ENCODE measurements at places on chromosomes 16 and 17. TPM values are rescaled to one million over a fixed set of nuclear protein-coding genes. Genes with fewer than 3 reads are reported as not detected.
A peak's percentile ranks its signal among the peaks of the same experiment; 100 is the strongest.

DNA sequence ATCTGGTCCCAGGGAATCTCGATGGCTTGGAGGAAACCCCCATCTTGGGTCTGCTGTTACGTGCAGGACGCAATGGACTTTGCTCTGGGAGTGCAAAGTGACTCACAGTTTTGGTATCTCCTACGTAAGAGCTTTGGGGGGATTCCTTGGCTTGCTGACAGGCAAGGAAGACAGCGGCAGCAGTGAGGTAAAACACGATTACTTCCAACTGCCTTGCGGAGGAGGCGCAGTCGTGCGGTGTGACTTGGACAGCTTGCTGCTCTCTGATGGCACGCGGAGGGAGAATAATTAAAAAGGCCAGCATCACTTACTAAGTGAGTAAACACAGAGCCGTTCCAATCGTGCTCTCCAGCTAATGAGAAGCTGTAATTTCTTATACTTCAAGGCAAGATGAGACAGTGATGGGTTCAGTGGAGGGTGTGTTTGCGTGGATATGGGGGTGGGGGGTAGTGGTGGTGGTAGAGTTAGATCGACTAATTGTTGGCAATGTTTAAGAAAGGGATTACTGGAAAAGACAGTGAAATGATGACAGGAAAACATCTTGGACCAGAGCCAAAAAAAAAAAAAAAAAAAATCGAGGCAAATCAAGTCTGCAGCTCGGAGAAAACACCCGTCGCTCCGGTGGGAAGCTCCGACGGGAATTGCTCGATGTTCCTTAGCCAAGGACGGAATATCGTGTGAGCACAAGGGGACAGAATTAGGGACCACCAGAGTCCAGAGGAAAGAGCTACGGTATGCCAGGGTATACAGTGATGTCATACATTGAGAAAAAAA is 184.8 kb upstream of the ZFHX3 start:
- H3K27me3 ChIP-seq, result no peaks in the 10 kb centered on the region
- no peaks in the 10 kb centered on the region for H3K36me3 ChIP-seq
- H3K4me1 ChIP-seq, result no peaks in the 10 kb centered on the region

GRCh38 chr16:52680993-52681392 is 134.1 kb upstream of the TOX3 start:
- no peaks in the 10 kb centered on the region for H3K4me1 ChIP-seq
- no peak overlapping the region for H3K4me3 ChIP-seq
- H3K36me3 ChIP-seq, result no peaks in the 10 kb centered on the region
- H3K27ac ChIP-seq, result no peak overlapping the region

GRCh38 chr16:66206363-66206762 is 160.1 kb upstream of the CDH5 start:
- no peak overlapping the region for H3K27ac ChIP-seq
- DNase-seq, result no peak
- no peaks in the 10 kb centered on the region for H3K27me3 ChIP-seq

DNA sequence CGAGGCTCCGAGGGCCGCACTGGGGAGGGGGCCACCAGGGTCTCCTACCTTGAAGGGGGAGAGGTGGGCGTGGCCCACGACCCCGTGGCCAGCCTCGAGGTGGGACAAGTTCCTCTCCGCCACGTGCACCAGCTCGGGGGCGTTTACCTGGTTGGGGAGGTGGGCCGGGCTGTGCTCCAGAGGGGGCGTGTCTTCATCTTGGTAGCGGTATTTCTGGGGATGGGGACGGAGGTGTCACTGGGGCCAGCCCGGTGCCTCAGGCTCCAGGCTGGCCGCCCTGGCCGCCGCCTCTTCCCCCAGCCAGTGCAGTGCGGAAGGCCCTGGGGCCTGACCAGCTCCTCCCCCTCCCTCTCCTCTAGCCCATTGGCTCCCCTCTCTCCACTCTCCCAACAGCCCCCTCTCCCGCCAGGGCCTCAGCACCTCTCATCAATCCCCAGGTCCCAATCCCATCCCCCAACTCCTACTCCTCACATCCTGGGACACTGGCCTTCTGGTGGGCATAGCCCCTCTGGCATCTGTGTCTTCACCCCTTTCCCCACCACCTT is 11.5 kb downstream of the DLG4 start:
- no peaks in the 10 kb centered on the region for H3K27me3 ChIP-seq
- no peak overlapping the region for H3K27ac ChIP-seq
- peaks cover 3% of the 10 kb centered on the region for H3K4me1 ChIP-seq
- DNase-seq, result no peak
- H3K4me3 ChIP-seq, result no peak overlapping the region

- no peak overlapping the region for H3K4me3 ChIP-seq
- H3K36me3 ChIP-seq, result no peaks in the 10 kb centered on the region
- no peaks in the 10 kb centered on the region for H3K27me3 ChIP-seq
- DNase-seq, result no peak
Observed at GRCh38 chr16:89510526-89510925, 2.3 kb downstream of the SPG7 start.

GRCh38 chr16:424033-424622 is 1.3 kb upstream of the RAB11FIP3 start:
- DNase-seq, result no peak
- peak overlapping the region; percentile 90 for H3K27ac ChIP-seq
- H3K27me3 ChIP-seq, result no peaks in the 10 kb centered on the region
- peak overlapping the region; percentile 72 for H3K4me3 ChIP-seq

DNA sequence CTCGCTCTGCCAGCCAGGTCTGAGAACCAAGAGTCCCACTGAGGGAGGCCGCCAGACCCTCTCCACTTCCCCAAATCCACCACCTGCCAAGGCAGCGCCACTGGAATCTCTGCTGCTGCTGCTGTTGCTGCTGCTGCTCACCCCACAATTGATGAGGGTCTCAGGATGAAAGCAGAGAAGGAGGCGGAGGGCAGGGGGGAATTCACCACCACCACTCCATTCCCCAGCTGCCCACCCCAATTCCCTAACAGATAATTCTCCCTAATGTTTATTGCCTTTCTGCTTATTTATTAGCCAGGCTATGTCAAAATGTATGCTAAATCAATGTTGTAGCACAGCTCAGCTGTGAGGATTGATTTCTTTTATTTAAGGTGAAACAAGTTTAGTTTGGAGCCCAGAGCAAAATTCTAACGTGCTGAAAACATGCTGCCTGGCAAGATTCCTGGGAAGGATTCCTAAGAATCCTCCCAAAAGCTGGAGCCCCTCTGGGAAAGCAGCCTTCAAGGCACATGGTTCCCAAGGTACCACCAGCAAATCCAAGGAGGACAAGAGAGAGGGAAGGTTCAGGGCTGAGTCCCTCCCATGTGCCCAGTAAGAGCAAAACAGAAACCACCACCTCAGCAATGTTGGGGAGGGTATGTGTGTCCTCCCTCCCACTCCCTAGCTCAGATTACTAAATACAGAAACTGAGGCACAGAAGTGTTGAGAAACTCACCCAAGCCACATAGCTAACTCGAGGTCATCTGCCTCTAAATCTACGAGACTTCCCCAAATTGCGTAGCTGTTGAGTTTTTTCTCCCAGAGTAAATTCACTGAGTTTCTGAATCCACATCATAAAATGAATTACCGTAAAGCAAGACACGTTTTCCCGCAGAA is 12.2 kb upstream of the CDH5 start:
- no peak overlapping the region for H3K27ac ChIP-seq
- no peaks in the 10 kb centered on the region for H3K27me3 ChIP-seq
- no peak for DNase-seq
- H3K4me1 ChIP-seq, result no peaks in the 10 kb centered on the region
- no peaks in the 10 kb centered on the region for H3K36me3 ChIP-seq
- H3K4me3 ChIP-seq, result no peak overlapping the region

DNA sequence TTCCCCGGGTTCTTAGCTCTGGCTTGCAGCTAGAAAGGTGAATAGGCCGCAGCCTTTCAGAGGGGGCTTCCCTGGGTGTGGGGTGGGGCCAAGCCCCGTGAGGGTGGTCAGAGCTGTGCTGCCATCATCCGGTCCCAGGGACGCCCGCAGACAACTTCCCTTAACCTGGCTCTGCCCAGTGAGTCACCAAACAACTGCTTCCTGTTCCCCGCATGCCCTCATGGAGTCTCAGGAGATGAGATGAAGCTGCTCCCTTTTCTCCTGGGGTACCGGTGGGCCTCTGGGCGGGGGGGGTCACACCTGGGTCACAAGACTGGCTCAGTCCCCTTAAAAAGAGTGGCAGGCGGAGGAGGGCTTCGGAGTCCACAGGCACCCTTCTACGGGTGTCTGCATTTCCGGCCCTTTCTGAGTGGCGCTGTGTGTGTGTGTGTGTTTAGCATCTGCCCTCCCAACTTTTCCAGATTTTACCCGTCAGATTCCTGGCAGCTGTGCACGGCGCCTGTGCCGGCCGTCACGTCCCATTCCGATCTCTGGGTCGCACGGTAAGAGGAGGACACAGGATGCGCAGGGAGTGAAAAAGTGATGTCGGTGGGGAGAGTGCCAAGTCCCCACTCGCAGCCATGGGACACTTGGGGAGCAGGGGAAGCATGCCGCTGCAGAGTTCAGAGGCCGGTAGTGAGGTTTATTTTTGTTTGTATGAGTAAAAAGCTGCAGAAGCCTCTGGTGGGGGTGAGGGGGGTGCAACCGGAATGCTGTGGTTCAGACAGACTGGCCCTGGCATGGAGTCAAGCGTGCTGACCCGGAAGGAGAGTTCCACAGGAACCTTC is 16.8 kb downstream of the HIC1 start:
- H3K4me1 ChIP-seq, result peaks cover 47% of the 10 kb centered on the region
- H3K36me3 ChIP-seq, result no peaks in the 10 kb centered on the region
- no peaks in the 10 kb centered on the region for H3K27me3 ChIP-seq
- DNase-seq, result peak; percentile 53
- peak overlapping the region; percentile 94 for H3K27ac ChIP-seq
- no peak overlapping the region for H3K4me3 ChIP-seq

DNA sequence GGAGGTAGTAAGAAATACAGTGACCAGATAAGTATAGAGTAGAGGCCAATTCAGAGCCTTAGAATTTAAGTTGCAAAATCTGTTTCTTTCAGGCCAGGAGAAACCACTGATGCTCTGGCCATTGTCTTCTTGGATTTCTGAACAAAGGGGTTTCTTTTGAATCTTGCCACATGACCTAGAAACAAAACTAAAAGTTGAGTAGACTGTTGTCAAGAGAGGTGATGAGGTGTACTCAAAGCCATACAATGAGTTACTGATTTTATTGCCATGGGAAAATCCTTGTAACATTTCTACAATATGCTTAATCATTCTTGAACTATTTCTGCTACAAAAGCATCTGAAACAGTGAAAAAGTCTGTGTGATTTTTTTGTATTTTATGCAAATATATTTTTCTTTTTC is 881.3 kb downstream of the CDH11 start:
- H3K36me3 ChIP-seq, result no peaks in the 10 kb centered on the region
- no peak overlapping the region for H3K4me3 ChIP-seq
- no peaks in the 10 kb centered on the region for H3K4me1 ChIP-seq
- H3K27ac ChIP-seq, result no peak overlapping the region

- H3K4me3 ChIP-seq, result no peak overlapping the region
- DNase-seq, result no peak
- no peaks in the 10 kb centered on the region for H3K27me3 ChIP-seq
Observed at GRCh38 chr16:15457958-15458357, 23.6 kb downstream of the BMERB1 start.

DNA sequence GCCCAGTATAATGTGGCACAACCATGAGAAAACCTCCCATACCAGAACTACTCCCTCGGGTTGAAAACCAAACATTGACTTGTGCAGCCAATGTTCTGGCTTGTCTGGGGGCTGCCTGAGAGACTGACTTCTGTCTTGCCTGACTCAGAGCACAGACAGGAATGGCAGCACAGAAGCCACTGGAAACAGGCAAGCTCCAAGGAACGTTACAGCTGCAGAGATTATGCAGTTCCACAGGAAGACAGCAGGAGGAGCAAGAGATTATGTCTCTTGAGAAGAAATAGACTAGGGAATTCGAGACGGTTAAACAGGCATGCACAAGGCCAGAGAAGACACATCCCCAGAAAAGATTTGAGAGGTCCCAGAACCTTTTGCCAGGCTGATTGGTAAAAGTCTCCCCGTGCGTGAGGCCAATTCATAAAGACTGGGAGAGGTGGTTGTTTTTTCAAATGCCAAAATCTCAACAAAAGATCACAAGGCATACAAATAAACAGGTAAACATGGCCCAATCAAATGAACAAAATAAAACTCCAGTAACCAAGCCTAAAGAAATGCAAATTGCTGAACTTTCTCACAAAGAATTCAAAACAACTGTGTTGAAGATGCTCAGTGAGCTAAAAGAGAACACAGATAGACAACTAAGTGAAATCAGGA is 90.6 kb upstream of the CDH5 start:
- no peaks in the 10 kb centered on the region for H3K4me1 ChIP-seq
- peak; percentile 15 for DNase-seq
- H3K4me3 ChIP-seq, result no peak overlapping the region

DNA sequence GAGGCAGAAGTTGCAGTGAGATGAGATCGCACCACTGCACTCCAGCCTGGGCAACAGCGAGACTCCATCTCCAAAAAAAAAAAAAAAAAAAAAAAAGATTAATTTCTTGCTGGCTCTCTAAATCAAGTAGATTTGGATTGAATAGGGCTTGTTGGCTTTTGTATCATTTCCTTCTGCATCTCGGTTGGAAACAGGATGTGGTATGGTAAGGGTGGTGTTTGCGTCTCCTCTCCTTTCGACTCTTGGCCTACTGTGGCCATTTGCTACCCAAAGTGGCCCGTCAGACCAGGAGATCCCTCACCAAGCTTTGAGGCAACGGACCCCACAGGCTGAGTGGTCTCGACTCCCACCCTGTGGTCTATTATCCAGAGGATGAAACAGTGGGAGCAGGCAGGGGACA is 168.0 kb upstream of the IRX3 start:
- H3K36me3 ChIP-seq, result no peaks in the 10 kb centered on the region
- H3K27me3 ChIP-seq, result no peaks in the 10 kb centered on the region
- H3K27ac ChIP-seq, result no peak overlapping the region
- no peaks in the 10 kb centered on the region for H3K4me1 ChIP-seq
- no peak overlapping the region for H3K4me3 ChIP-seq

DNA sequence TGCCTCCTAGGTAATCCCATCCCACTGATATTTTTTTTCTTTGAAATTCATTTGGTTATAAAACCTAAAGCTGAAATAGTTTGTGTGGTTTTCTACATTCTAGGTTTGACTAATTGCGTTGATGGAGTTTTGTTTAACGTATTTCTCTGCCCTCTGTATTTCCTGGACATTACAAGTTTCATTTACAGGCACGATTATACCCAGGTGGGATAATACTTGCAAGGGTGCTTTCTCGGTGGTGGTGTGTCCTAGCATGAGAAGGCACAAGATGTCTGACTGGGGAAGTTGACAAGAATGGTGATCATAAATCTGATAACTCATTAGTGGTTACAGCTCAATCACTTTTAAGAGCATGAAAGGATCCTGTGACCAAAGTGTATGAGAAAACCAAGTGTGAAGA is 45.0 kb downstream of the DYNLRB2 start:
- H3K4me3 ChIP-seq, result no peak overlapping the region
- DNase-seq, result no peak
- H3K36me3 ChIP-seq, result no peaks in the 10 kb centered on the region
- no peaks in the 10 kb centered on the region for H3K27me3 ChIP-seq
- no peak overlapping the region for H3K27ac ChIP-seq

PRDM7 gene
- total RNA-seq, result not detected

CACNG3 gene
- total RNA-seq, result not detected

GPR139 gene
- total RNA-seq, result not detected

CLEC18B gene
- total RNA-seq, result 1.8 TPM

C1QTNF8 gene
- not detected for total RNA-seq

MEOX1 gene
- 3.3 TPM for total RNA-seq

MYLK3 gene
- total RNA-seq, result not detected

CCL22 gene
- 3.3 TPM for total RNA-seq
